Thoracic aorta (tissue), 2 donors: ENCODE measurements at places on chromosomes 6 and 20. TPM values are rescaled to one million over a fixed set of nuclear protein-coding genes. Genes with fewer than 3 reads are reported as not detected.
A peak's percentile ranks its signal among the peaks of the same experiment; 100 is the strongest.

C6orf15 gene
- not detected for total RNA-seq

HTR1E gene
- total RNA-seq = not detected

CST2 gene
- total RNA-seq = not detected

WFDC12 gene
- total RNA-seq = not detected

SLC17A1 gene
- total RNA-seq = not detected

TINAG gene
- not detected for total RNA-seq

ERVFRD-1 gene
- total RNA-seq = not detected

RIMS4 gene
- total RNA-seq = 2.4 TPM

FOXF2 gene
- total RNA-seq = not detected

C20orf202 gene
- 1.7 TPM for total RNA-seq

DNA sequence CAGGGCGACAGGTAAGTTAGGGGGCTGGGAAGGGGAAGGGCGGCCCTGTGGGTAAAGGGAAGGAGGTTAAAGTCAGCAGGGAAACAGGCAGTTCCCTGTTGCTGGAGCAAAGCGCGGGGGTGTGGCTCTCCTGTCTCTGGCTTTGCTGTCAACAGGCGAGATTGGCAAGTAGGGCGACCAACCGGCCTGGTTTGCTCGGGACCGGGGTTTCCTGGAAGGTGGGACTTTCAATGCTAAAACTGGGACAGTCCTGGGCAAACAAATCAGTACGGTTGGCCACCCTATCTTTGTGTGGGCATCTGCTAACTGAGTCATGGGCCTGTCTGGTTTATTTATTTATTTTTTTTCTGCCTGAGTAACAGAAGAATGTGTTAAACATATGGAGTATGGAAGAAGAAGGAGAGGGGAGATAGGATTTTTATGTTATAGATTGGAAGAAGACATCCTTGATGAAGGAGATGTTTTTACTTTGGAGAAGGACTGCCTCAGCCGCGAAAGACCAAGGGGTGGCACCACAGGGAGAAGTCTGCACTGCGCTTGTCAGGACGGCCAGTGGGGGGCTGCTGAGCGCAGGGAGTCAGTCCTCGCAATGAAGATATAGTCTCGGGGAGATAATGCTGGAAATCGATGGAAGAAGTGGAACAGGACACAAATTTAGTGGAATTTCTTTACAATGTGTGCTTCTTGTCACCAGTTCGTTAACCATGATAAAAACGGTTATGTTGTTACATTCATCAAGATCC lies 43.4 kb upstream of the ESR1 start:
- H3K4me1 ChIP-seq = peaks cover 16% of the 10 kb centered on the region
- peak overlapping the region; percentile 68 for H3K27ac ChIP-seq
- no peaks in the 10 kb centered on the region for H3K27me3 ChIP-seq
- no peaks in the 10 kb centered on the region for H3K36me3 ChIP-seq

- H3K27ac ChIP-seq = no peak overlapping the region
- no peaks in the 10 kb centered on the region for H3K36me3 ChIP-seq
- peaks cover 54% of the 10 kb centered on the region for H3K4me1 ChIP-seq
- no peak for DNase-seq
Observed at GRCh38 chr6:150633486-150633834, 33.8 kb downstream of the PLEKHG1 start.

DNA sequence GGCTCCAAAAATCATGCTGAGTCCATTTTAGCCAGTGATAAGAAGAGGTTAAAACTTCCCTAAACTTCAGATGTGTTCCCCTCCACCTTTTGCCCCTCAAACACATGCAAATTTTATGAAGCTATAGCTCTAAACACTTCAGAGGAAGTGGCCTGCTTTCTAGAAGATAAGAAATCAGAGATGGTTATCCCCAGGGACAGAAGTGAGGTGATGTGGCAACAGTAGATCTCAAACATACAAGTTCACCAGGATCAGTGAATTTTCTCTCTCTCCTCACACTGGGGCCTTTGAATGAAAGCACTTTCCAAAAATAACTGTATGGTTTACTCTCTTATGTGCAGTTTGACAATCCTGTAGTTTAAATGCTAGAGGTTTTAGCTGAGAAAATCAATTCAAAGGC lies 332.0 kb downstream of the BTBD9 start:
- no peak for DNase-seq
- no peak overlapping the region for H3K27ac ChIP-seq
- H3K4me1 ChIP-seq = no peaks in the 10 kb centered on the region

- no peaks in the 10 kb centered on the region for H3K36me3 ChIP-seq
- no peak overlapping the region for H3K27ac ChIP-seq
- no peak overlapping the region for H3K4me3 ChIP-seq
- H3K27me3 ChIP-seq = no peaks in the 10 kb centered on the region
- no peaks in the 10 kb centered on the region for H3K4me1 ChIP-seq
Observed at GRCh38 chr6:48615041-48615440, 504.0 kb upstream of the PTCHD4 start.

DNA sequence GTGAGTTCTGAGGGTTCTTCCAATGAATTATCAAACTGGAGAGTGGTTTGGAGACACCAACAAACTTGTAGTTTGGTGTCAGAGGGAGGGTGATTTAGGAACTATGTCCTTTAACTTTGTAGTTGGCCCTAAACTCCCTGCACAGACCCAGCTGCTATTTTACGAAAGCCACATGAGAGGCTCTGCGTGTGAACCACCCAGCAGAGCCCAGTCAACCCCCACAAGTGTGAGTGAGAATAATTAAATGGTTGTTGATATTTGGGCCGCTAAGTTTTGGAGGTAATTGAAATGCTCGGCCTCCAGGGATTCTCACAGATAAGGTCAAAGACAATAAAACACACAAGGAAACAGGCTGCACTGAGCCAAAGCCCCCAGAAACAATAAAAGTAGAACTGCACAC lies 6.9 kb upstream of the VAPB start:
- no peak overlapping the region for H3K27ac ChIP-seq
- no peaks in the 10 kb centered on the region for H3K36me3 ChIP-seq
- no peak overlapping the region for H3K4me3 ChIP-seq
- no peak for DNase-seq
- H3K27me3 ChIP-seq = no peaks in the 10 kb centered on the region
- no peaks in the 10 kb centered on the region for H3K4me1 ChIP-seq

DNA sequence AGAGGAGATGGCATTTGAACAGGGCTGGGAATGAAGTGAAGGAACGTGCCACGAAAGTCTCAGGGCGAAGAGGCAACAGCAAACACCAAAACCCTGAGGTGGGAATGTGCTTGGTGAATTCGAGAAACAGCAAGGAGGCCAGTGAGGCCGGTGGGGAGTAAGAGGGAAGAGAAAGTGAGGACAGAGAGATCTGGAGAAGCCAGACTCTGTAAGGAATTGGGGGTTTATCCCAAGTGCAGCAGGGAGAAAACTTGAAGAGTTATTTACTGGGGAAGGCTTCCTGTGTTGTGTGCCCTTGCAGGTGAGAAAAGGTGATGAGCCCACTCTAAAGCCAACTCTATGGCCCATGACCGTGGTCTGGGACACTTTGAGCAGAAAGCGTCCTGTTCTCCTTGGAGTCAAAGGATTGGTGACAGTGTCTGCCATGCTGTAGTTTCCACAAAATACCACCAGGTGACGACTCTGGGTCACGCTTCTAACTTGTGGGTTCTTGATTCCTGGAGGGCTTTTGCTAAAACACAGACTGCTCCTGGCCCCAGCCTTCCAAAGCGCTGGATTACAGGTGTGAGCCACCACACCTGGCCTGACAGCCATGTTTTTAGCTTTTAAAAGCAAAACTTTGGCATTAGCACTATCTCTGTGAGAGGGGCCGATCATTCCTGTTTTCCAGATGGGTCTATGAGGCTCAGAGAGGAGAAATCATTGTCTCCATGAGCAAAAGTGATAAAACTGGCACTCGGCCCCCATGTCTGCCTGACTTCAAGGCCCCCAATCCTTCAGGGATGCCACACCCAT lies 18.0 kb upstream of the CSNK2A1 start:
- no peak for DNase-seq
- H3K27me3 ChIP-seq = no peaks in the 10 kb centered on the region
- no peak overlapping the region for H3K27ac ChIP-seq
- H3K4me1 ChIP-seq = no peaks in the 10 kb centered on the region

DNA sequence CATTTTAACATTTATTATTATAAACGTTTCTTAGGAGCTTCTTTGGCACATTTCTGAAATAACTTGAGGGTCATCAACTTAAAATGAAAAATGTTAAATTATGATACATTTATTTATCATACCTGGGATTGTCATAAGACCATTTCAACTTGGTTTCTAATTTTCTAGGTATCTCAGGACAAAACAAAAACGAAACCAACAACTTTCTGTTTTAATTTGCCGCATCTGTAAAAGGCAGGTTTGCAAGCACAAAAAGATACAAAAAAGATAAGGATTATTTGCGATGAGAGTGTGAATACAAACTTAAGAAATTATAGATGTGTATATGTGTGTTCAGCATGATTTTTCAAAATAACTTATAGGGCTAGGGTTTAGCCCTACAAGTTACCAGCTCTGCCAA lies 395.0 kb upstream of the RUNX2 start:
- no peak for DNase-seq
- H3K4me3 ChIP-seq = no peak overlapping the region
- no peaks in the 10 kb centered on the region for H3K27me3 ChIP-seq
- no peak overlapping the region for H3K27ac ChIP-seq

- no peaks in the 10 kb centered on the region for H3K4me1 ChIP-seq
- no peaks in the 10 kb centered on the region for H3K36me3 ChIP-seq
- DNase-seq = no peak
- no peak overlapping the region for H3K4me3 ChIP-seq
- H3K27me3 ChIP-seq = no peaks in the 10 kb centered on the region
- no peak overlapping the region for H3K27ac ChIP-seq
Observed at GRCh38 chr6:105831311-105832097, 254.6 kb upstream of the PRDM1 start.

DNA sequence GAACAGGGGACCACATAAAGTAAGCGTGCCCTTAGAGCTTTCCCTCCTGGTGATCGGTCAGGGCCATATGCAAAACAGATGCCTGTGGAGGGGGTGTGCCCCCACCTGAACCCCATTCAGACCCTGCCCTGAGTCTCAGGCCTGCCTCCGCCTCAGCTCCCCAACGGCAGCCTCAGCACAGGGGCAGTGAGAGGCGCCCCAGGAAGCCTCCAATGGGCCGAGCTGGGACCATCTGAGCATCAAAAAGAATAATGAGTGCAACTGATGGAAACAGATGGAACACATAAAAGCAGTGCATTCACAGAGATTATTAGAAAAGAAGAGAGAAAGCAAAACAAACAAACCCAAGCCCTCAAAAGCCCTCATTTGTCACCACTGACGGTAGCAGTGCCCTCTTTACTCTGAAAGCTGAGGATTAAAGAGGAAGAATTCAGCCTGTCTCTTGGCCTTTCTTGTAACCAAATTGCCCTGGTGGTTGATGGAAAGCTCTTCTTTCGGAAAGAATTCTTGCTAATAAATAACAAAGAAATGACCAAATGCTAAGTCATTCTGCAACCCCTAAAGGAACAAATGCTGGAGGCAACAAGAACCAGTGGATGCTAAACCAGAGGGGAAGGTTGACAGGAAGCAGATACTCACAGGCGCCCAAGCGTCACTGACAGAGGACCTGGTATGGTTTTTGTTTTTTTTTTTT lies 6.8 kb downstream of the ADISSP start:
- no peaks in the 10 kb centered on the region for H3K4me1 ChIP-seq
- H3K36me3 ChIP-seq = no peaks in the 10 kb centered on the region
- no peak overlapping the region for H3K27ac ChIP-seq
- no peak for DNase-seq
- no peaks in the 10 kb centered on the region for H3K27me3 ChIP-seq
- no peak overlapping the region for H3K4me3 ChIP-seq

- H3K27ac ChIP-seq = peak overlapping the region; percentile 94
- DNase-seq = no peak
- peak overlapping the region; percentile 92 for H3K4me3 ChIP-seq
- H3K36me3 ChIP-seq = no peaks in the 10 kb centered on the region
- peaks cover 13% of the 10 kb centered on the region for H3K4me1 ChIP-seq
Observed at GRCh38 chr6:47476781-47477496, 650 bp upstream of the CD2AP start.

- no peaks in the 10 kb centered on the region for H3K27me3 ChIP-seq
- H3K4me3 ChIP-seq = no peak overlapping the region
- H3K27ac ChIP-seq = no peak overlapping the region
Observed at GRCh38 chr6:38039502-38039901, 220.0 kb downstream of the ZFAND3 start.

- H3K27me3 ChIP-seq = no peaks in the 10 kb centered on the region
- H3K4me1 ChIP-seq = peaks cover 56% of the 10 kb centered on the region
- H3K27ac ChIP-seq = no peak overlapping the region
- no peaks in the 10 kb centered on the region for H3K36me3 ChIP-seq
Observed at GRCh38 chr20:10758446-10758845, 84.6 kb upstream of the JAG1 start.

DNA sequence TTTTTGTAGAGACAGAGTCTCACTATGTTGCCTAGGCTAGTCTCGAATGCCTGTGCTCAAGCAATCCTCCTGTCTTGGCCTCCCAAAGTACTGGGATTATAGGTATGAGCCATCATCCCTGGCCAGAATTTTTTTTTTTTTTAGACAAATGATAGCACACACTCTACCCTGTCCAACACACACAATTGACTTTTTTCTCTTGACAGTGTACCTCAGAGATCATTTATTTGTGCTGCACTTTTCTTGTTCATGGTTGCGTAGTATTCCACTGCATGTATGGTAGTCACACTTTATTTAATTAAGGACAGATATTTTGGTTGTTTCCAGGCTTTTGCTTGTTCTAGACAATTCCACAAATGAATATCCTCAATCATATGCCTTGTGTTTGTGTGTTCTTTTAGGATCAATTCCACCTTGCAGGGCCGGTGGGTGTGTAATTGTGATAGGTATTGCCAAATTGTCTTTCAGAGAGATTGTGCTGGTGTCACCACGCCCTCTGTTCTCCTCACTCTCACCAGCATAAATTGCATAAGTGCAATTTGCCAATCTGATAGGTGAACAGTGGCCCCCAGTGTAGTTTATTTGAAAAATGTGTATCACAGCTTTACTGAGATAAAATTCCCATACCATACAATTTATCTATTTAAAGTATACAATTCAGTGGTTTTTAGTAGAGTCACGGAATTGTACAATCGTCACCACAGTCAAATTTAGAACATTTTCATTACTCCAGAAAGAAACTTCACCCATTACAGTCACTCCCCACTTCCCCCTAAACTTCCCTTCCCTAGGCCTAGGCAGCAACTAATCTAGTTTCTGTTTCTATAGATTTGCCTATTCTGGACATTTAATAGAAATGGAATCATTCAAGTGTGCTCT lies 20.1 kb downstream of the SRC start:
- H3K4me1 ChIP-seq = peaks cover 16% of the 10 kb centered on the region
- H3K27ac ChIP-seq = no peak overlapping the region
- no peaks in the 10 kb centered on the region for H3K27me3 ChIP-seq
- H3K36me3 ChIP-seq = no peaks in the 10 kb centered on the region
